ENCODE measurements at places on chromosomes 12 and 14.
A peak's percentile ranks its signal among the peaks of the same experiment; 100 is the strongest.

DNA sequence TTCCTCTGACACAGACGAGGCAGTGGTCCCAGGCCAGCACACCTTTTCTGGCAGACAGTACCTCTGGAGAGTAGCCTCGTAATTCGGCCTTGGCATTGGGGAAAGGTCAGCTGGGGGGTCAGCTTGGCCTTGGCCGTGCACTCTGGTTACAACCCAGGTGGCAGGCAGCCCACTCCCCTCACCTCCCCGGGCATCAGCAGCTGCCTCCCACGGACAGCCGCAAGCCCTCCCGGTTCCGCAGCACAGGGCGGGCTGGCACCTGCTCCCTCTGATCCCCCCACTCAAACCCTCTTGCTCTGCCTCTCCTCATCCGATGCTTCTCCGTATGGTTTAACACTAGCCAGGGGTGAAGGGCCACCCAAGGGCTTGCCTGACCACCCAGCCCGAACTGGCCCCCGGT, 50.6 kb downstream of the TEAD4 start:
- no peak for DNase-seq

- no peak for DNase-seq
These were observed 6.0 kb upstream of the CIROP start for GRCh38 chr14:23110579-23111365.

DNA sequence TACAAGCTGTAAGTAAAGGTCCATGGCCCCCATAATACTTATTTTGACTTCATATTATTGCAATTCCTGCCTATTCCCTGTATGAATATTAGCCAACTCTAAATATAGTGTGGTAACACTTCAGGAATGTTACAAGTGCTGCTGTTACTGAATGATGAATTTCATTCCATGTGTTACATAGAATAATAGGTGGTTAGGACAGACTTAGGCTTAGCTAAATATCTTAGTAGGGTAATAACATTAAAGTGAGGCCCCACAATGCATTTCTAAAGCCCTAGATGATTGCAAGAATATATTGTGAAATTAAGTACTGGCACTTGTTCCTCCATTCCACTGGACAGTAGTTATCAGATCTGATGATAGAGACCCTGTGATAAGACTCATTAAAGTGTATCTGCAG, 182.7 kb downstream of the PCNX1 start:
- DNase-seq = no peak

DNA sequence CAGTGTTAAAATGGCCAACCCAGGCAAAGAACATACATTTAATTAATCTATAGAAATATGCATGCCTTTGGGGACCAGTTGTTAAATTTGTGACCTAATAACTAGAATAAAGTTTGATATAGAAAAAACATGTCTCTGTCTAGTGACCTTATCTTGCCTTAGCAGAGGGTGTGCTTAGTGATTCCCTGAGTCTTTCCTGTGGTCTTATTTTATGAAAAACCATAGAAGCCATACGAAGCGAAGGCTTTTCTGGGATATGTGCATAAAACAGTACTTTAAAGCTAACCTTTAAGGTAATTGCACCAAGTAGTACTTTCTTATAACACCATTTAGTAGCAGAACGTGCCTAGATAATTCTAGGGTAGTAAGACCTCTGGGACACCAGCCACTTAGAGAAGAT, 379.4 kb downstream of the ZFP36L1 start:
- no peak for DNase-seq

GRCh38 chr12:129762436-129762835, 141.4 kb downstream of the TMEM132D start:
- DNase-seq = no peak

DNA sequence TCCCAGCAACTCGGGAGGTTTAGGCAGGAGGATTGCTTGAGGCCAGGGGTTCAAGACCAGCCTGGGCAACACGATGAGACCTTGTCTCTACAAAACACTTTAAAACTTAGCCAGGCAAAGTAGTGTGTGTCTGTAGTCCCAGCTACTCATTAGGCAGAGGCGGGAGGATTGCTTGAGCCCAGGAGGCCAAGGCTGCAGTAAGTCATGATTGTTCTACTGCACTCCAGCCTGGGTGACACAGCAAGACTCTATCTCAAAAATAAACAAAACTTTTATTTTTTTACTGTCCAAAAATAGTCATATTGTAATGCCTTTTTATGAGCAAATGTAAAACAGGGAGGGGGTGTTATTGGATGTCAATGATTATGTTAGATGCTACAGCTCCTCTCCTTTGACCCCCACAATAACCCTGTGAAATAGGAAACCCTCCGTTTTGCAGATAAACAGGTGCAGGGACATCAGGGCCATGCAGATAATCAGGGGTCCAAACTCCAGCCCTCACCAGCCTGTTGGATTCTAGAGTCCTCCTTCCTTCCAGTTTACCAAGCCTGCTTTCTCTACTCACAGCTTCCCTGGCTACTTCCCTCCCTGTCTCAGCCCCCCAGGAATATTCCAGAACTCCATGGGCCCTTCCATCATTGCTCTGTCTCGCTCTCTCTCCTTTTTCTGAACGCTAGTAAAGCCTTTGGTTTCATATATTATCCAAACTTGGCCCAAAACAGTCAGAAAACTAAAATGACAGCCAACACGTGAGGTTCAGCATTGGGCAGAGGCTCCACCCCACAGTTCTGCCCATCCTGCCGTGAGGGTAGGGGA, 5.9 kb upstream of the FBLN5 start:
- no peak for DNase-seq

DNA sequence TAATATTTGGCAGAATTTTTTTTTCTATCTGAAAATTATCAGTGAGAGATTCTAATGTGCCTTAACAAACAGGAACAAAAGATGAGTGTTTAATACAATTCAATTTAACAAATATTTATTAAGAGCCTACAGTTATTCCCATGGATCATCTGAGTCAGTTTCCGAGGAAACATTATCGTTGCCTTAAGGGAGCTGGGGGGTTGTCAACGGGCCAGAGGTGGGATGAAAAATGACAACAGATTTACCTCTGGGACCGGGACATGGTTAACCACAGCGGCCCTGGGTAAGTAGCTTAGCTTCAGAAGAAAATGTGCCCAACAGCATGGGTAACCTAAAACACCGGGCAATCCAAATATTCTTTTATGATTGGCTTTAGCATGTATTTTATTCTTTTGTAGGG, 113.6 kb downstream of the DAD1 start:
- DNase-seq = no peak

GRCh38 chr12:58883576-58884334, 36.5 kb downstream of the LRIG3 start:
- DNase-seq = no peak

GRCh38 chr12:6215932-6216494, 15.8 kb downstream of the CD9 start:
- DNase-seq = no peak

DNA sequence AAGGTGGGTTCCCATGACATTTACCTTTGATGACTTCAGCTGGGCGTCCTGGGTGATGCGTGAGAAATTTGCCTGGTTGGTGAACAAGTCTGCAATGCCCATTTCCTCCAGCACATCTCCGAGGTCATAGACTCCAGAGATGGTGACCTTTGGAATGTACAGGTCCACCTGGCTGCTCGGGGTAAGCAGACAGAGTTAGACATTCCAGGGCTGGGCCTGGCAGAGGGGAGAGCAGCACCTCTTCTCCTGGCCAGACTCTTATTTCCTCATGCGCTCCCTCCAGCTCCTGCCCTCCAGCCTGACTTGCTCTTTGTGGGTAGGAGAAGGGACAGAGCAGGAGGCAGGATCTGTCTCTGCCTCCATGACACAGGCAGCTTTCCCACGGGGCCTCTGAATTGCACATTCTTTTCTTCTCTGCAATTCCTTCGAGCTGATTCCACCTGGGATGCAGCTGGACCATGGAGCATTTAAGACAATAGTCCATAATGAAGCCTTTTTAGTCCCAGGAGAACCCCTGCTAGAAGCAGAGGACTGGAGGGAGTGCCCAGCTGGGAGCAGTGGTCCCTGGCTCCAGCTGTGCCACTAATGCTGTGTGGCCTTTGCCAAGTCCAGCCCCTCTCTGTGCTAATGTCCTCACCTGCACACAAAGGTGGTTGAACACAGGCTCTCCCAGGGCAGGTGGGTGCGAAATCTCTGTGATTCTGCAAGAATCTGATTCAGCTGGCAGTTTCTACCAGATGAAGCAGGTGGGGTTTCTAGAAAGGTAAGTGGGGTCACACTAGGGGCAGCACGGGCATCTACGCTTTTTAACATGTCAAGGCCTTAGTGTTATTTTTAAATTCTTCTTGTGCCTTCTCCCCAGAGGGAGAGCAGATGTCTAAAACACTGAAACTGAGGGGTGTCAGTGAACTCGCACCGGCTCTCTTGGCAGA, 13.2 kb upstream of the SERPINA10 start:
- no peak for DNase-seq

DNA sequence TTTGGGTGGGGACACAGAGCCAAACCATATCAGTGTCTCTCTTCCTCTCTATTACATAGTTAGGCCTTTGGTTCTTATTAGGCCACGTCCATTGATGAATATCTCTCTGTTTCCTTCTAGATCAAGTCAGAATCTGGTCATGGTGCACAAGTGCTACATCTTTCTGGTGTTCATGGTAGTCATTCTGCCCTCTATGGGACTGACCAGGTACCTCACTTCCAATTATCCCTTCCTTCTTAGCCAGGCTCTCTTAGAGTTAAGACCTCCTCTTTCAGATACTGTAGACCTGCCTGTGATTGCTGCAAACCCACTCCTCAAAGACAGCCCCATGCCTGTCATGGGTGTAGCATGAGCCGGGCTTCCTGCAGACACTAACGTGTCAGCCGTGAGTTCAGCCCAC, 25.2 kb downstream of the NGB start:
- no peak for DNase-seq

DNA sequence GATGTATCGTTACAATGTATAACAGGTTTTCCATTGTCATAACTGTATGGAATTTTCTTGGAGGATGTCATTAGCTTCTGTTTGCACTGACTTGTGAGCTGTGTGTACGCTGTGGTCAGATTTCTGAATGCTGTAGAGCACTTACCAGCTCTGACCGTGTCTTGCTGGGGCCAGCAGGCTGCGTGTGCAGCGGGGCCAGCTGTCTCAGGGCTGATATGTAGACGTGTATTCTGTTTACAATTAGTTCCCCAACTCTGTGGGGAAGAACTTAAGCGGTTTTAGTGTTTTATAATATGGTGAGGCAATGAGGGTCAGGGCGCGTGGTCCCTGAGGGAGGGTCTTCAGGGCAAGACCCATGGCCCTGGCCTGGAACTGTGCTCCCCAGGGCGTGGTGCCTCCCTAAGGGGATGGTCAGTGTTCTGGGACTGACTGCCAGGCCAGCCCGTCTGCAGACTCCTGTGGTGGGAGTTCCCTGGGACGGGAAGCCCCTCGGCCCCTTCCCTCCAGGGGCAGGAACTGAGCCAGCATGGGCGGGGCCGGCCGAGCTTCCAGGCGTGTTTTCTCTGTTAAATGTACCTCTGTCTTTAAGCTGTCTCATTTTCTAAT, 18.7 kb downstream of the XRCC3 start:
- no peak for DNase-seq

- DNase-seq = no peak
These were observed 74.4 kb downstream of the SLC24A4 start for GRCh38 chr14:92397150-92397952.

- DNase-seq = peak; percentile 14
These were observed 82.1 kb downstream of the PLXNC1 start for GRCh38 chr12:94230357-94230905.

- no peak for DNase-seq
These were observed 161.3 kb downstream of the RPL10L start for GRCh38 chr14:46490238-46490685.

- DNase-seq = no peak
These were observed 1.0 kb upstream of the SUDS3 start for GRCh38 chr12:118375348-118375747.

- no peak for DNase-seq
These were observed 117.8 kb downstream of the DUSP6 start for GRCh38 chr12:89234324-89235114.

DNA sequence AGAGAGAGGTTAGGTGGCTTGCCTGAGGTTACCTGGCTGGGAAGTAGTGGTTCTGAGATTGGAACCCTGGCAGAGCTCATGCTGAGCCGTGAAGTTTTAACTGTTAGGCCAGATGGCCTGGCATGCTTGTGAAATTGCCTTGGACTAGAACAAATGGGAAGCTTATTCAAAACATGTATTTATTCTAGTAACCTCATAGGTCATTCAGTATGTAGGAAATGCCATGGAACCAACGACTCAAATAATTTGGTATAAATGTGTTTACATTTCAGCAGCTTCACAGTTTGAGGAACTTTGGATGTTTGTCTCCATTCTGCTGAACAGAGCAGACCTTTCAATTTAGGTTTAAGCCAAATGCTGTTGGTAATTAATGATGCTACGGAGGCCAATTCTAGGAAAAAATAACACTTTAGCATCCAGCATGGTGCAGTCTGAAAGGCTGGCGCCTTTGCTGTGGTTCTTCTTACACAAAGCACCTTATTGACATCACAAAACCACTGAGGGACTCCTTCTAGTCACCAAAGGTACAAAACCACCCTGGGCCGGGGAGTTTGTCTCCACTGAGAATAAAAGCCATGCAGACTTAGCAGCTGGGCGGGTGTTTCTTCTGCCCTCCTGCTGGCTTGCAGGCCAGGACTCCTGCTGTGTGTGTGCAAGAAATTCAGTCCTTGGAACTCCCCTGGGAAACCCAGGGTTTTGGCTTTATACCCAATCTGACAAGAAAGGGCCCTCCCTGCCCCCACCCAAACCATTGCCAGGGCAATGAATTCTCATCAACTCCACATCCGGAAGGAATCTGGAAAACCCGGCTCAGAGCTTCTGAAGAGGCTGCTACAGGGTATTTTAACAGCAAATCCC, 64.2 kb downstream of the ELK3 start:
- DNase-seq = peak; percentile 49

GRCh38 chr12:52699960-52700359, 3.4 kb downstream of the KRT77 start:
- DNase-seq = no peak

DNA sequence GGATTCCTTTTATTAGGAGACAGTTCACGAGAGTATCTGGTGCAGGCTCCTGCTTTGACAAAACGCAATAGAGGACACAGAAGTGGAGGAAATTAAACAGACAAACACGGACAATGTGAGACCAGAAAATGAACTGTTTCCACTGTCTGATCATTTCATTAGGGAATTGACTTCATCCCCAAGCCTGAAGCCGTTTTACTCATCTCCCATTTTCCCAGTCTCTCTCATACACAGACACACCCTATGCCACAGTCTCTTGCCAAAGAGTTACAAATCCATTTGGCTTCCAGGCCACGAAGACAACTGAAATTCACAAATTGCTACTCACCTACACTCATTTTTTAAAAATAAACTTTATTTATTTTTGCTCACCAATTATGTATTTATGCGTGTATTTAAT, 1087.8 kb upstream of the TMEM132C start:
- no peak for DNase-seq

GRCh38 chr12:3480764-3481163, 10.2 kb upstream of the PRMT8 start:
- no peak for DNase-seq

Data from activated naive CD4-positive, alpha-beta T cell treated with anti-CD3 and anti-CD28 coated beads for 36 hours (primary cell).